ENCODE measurements at places on chromosomes 4 and X. TPM values are rescaled to one million over a fixed set of nuclear protein-coding genes. Genes with fewer than 3 reads are reported as not detected.

Gene RHOXF2B
- not detected for total RNA-seq

Gene CENPVL2
- not detected for total RNA-seq

Gene CRLF2
- not detected for total RNA-seq

Gene FUNDC1
- 12.0 TPM for total RNA-seq

Gene SLC6A14
- not detected for total RNA-seq

- no peak overlapping the region for H3K4me3 ChIP-seq
- peaks cover 3% of the 10 kb centered on the region for H3K36me3 ChIP-seq
- H3K27me3 ChIP-seq, result no peaks in the 10 kb centered on the region
- no peak overlapping the region for H3K27ac ChIP-seq
Observed at GRCh38 chr4:33161202-33161601, 2441.0 kb downstream of the PCDH7 start.

- H3K4me3 ChIP-seq, result no peak overlapping the region
- H3K36me3 ChIP-seq, result no peaks in the 10 kb centered on the region
- no peak for DNase-seq
- no peaks in the 10 kb centered on the region for H3K4me1 ChIP-seq
Observed at GRCh38 chr4:79996851-79997250, 76.2 kb downstream of the ANTXR2 start.

DNA sequence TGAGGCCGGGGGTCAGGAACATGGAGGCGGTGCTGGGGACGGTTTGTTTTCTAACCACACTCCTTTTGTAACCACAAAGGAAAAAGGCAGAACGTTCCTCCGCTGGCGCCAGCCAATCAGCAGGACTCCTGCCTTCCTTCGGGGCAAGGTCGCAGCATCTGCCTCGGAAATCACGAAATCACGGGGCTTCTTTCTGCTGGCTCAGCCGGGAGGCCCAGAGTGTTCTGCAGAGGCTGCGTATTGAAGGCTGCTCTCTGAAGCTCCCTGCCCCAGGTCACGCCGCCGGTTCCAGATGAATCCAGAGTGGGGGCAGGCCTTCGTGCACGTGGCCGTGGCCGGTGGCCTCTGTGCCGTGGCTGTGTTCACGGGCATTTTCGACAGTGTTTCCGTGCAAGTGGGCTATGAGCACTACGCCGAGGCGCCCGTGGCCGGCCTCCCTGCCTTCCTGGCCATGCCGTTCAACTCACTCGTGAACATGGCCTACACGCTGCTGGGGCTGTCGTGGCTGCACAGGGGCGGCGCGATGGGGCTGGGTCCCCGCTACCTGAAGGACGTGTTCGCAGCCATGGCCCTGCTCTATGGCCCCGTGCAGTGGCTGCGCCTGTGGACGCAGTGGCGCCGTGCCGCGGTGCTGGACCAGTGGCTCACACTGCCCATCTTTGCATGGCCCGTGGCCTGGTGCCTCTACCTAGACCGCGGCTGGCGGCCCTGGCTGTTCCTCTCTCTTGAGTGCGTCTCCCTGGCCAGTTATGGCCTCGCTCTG is 9.4 kb downstream of the TMEM187 start:
- H3K27ac ChIP-seq, result no peak overlapping the region
- H3K4me1 ChIP-seq, result peaks cover 10% of the 10 kb centered on the region
- H3K36me3 ChIP-seq, result peaks cover 4% of the 10 kb centered on the region
- H3K27me3 ChIP-seq, result no peaks in the 10 kb centered on the region
- no peak overlapping the region for H3K4me3 ChIP-seq

- H3K36me3 ChIP-seq, result no peaks in the 10 kb centered on the region
- no peak overlapping the region for H3K27ac ChIP-seq
Observed at GRCh38 chr4:28886934-28887333, 1833.2 kb upstream of the PCDH7 start.

DNA sequence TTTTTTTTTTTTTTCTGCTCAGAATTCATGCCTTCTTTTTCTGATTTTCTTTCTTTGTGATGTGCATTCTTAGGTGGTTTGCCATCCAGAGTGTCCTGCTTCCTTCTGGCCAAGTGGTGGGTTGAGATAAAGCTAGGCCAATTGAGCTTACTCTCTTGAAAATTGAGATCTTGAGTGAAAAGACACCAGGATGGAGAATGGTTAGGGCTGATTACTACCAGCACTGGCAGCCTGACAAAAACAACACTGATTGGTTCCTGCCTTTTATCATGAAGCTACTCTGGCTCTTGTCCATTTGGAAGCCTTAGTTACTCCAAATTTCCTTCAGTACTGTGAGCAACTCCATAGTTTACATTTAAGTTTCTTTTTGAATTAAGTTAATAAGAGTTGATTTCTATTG is 404.0 kb downstream of the PPARGC1A start:
- no peaks in the 10 kb centered on the region for H3K36me3 ChIP-seq
- no peak for DNase-seq
- H3K4me1 ChIP-seq, result peaks cover 4% of the 10 kb centered on the region
- no peaks in the 10 kb centered on the region for H3K27me3 ChIP-seq
- H3K27ac ChIP-seq, result no peak overlapping the region
- no peak overlapping the region for H3K4me3 ChIP-seq

DNA sequence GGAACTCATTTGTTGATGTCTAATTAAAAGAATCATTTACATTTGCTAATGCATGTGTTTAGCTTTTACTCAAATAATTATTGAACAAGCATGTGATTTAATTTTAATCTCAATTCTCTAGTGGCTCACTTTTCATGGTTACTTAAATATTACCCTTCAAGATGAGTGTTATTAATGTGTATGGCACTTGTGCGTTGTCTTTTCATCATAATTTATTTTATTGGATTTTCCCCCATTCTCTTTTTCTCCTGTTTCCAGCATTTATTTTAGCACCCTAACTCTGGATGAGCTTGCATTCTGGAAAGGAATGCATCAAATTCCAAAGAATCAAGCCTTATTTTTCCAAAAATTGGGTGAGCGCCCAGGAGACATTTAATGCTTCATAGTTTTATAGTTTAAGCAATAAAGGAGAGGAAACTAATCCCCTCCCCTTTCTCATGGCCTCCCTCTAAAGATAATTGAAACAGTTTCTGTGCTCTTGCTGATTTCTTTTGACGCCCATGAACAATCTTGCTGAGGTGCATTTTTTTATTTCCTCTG is 191.1 kb upstream of the FAT4 start:
- no peaks in the 10 kb centered on the region for H3K36me3 ChIP-seq
- DNase-seq, result no peak
- H3K27ac ChIP-seq, result no peak overlapping the region

- H3K27me3 ChIP-seq, result no peaks in the 10 kb centered on the region
- H3K36me3 ChIP-seq, result peaks cover 2% of the 10 kb centered on the region
Observed at GRCh38 chr4:30959781-30960485, 239.8 kb downstream of the PCDH7 start.

GRCh38 chr4:107069049-107069448 is 32.9 kb upstream of the DKK2 start:
- H3K27me3 ChIP-seq, result no peaks in the 10 kb centered on the region
- DNase-seq, result no peak
- no peak overlapping the region for H3K4me3 ChIP-seq

DNA sequence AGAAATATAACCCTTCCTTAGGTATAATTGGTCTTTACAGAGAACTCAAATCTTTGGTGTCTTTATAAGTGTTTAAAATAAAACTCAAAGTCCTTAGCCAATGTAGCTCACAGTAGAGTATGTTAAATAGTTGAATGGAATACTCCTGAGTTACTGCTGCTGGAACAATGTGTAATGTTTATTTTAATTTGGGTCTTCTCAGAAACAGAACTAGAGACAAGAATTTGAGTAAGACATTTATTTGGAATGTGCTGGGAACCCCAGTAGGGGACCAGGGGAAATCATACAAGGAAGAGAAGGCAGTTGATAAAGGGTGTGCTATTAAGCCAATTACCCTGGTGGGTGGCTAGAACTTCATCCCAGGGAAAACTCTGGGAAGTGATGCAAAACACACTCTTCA is 240.4 kb upstream of the LDB2 start:
- H3K4me3 ChIP-seq, result no peak overlapping the region
- peaks cover 7% of the 10 kb centered on the region for H3K36me3 ChIP-seq
- H3K27ac ChIP-seq, result no peak overlapping the region
- peaks cover 20% of the 10 kb centered on the region for H3K4me1 ChIP-seq
- H3K27me3 ChIP-seq, result no peaks in the 10 kb centered on the region
- DNase-seq, result no peak

DNA sequence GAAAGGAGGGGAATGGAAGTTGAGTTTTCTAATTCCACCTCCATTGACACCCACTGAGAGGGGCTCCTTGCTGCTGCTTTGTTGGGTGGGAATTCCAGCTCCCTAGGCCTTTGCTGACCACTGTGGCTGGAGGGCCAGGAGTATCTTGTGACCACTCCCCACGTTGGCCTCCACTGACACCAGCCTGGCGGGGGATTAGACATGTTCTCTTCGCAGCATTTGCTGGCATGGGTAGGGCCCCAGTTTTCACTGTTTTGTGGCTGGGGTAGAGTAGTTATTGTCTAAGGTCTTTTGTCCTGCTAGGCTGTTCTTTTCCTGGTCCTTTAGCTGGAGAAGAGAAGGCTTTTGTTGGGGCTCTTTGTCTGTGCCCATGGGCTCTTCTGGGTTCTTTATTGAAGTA is 116.7 kb downstream of the CDKL5 start:
- H3K27me3 ChIP-seq, result no peaks in the 10 kb centered on the region
- H3K27ac ChIP-seq, result no peak overlapping the region

- peaks cover 9% of the 10 kb centered on the region for H3K4me1 ChIP-seq
- H3K27me3 ChIP-seq, result no peaks in the 10 kb centered on the region
Observed at GRCh38 chr4:185998791-185999190, 70.2 kb upstream of the TLR3 start.

GRCh38 chrX:39492497-39493162 is 605.1 kb downstream of the BCOR start:
- no peaks in the 10 kb centered on the region for H3K4me1 ChIP-seq
- H3K27ac ChIP-seq, result no peak overlapping the region
- DNase-seq, result no peak
- no peaks in the 10 kb centered on the region for H3K27me3 ChIP-seq

GRCh38 chr4:176841711-176842112 is 49.0 kb upstream of the VEGFC start:
- H3K4me3 ChIP-seq, result no peak overlapping the region
- DNase-seq, result no peak
- peaks cover 51% of the 10 kb centered on the region for H3K4me1 ChIP-seq
- H3K36me3 ChIP-seq, result peaks cover 5% of the 10 kb centered on the region

- H3K27me3 ChIP-seq, result peaks cover 53% of the 10 kb centered on the region
- peaks cover 16% of the 10 kb centered on the region for H3K4me1 ChIP-seq
- DNase-seq, result peak; percentile 90
- peak within 1 kb of the TSS; percentile 73 for H3K4me3 ChIP-seq
- H3K36me3 ChIP-seq, result no peaks in the 10 kb centered on the region
- no peak within 1 kb of the TSS for H3K27ac ChIP-seq
Observed at GRCh38 chr4:114598191-114599121, at the start of gene UGT8. Gene UGT8, plus strand, starts transcription at chr4:114598807. Its CDS starts 24,074 bp downstream, at chr4:114622881.

DNA sequence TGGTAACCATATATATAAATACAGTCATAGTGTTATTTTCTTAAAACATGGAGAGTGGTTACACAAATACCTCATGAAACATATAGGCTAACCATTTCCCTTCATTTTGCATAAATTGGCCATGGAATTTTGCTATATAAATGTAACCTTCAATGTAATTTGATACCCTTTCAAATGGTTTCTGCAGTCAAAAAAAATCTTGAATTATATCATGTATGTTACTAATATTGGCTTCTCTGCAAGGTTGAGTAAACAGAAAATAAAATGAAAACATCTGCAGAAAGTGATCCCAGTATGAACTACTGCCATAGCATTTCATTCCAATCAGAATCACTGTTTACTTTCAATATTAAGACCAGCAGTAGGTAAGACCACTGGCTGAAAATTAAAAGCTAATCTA is 1165.9 kb upstream of the TENM3 start:
- H3K27me3 ChIP-seq, result no peaks in the 10 kb centered on the region
- no peak overlapping the region for H3K27ac ChIP-seq
- no peak overlapping the region for H3K4me3 ChIP-seq
- H3K36me3 ChIP-seq, result no peaks in the 10 kb centered on the region
- peaks cover 10% of the 10 kb centered on the region for H3K4me1 ChIP-seq

DNA sequence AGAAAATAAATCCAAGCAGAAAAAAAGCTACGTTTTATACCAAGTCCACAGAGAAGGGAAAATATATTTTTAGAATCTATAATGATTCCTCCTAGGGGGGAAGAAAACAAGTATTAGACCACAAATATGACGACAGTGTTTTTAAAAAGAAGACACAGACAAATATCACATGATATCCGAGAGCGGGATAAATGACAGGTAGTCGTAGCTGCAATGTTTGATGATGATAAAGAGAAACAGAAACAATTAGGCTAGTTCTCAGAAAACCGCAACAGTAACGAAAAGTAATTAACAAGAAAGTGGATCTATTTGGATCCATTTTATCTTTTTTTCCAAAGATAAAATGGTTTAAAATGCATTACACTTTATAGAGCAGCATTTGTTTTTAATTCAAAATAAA is 918 bp downstream of the HAUS3 start:
- H3K27ac ChIP-seq, result peak overlapping the region; percentile 77
- H3K27me3 ChIP-seq, result no peaks in the 10 kb centered on the region
- H3K36me3 ChIP-seq, result peaks cover 3% of the 10 kb centered on the region
- DNase-seq, result no peak

DNA sequence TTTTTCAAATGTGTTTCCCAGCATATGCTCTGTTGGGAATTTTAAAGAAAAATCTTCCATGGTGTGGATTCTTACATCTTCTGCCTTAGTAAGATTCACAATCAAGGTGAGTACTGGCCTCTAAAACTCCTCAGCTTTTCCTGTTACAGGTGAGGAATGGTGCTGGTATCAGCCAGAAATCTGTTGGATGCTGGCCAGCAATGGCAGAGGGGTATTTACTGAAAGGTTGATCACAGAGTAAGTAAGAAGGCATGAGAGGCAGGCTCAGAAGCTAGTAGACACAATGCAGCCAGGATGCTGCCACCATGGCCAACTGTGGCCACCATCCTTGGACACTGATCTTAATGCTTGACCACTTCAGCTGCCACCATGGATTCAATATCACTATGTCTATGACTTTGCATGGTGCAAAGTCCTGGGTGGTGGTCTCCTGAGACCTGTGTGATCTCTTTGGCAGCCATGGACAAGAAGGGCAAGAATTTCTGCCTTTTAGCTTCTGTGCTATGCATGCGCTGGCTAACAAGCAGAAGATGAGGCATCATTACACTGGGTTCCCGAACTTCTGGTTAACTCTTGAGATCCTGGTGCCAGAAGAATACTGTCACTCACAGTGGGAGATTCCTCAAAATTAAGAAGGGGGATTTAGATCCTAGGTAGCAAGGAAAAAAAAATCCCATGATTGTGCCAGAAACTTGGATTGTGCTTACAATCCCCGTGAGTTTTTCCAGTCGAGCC is 60.2 kb downstream of the CHRNA9 start:
- H3K27me3 ChIP-seq, result peaks cover 7% of the 10 kb centered on the region
- H3K36me3 ChIP-seq, result no peaks in the 10 kb centered on the region
- no peak for DNase-seq

- no peaks in the 10 kb centered on the region for H3K27me3 ChIP-seq
- peaks cover 5% of the 10 kb centered on the region for H3K36me3 ChIP-seq
- peaks cover 12% of the 10 kb centered on the region for H3K4me1 ChIP-seq
- no peak overlapping the region for H3K27ac ChIP-seq
- no peak overlapping the region for H3K4me3 ChIP-seq
Observed at GRCh38 chrX:32532262-32532661, 679.1 kb downstream of the DMD start.
